ENCODE measurements at places on chromosomes 3 and 15.

DNA sequence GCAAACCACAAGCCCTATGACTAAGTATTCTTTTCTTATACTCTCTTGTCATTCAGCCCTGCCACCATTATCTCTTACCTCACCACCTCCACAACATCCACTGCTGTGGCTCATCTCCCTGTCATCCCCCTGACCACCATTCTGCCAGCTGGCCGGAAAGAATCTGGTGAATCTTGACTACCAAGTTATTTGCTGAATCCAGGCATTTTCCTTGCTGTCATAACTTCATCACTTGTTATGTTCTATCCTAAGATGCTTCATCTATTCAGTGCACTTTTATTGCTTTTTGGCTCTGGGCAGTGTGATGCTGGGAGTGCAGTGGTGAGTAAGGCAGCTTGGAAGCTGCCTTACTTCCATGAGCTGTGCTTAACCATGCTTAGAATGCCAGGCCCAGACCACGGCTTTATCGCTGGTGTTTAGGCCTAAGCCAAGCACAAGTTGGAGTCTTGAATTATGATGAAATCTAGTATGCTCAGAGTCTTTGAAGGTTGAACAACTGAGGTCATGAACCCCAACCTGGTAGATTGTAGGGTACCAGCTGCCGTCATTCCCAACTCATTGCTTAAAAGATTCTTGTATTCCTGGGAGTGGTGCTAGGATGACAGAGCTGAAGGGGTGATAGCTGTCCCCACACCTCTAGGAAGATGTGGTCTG, 27.0 kb upstream of the APH1B start:
- no peak for DNase-seq

DNA sequence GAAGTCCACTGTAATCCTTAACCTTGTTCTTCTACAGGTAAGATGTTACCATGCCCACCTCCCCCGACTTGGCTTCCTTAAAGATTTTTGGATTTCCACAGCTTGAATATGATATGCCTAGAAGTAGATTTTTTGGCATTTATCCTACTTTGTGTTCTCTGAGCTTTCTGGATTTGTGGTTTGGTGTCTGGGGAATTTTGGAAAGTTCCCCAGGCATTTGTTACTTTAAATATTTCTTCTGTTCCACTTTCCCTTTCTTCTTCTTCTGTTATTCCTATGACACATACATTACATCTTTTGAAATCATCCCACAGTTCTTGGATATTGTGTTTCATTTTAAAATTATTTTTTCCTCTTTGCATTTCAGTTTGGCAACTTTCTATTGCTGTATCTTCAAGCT, 122.1 kb upstream of the TMEM108 start:
- DNase-seq: no peak

GRCh38 chr15:90419738-90420406, 31.8 kb downstream of the IQGAP1 start:
- DNase-seq: no peak

- peak; percentile 31 for DNase-seq
These were observed 27.3 kb upstream of the NMB start for GRCh38 chr15:84685304-84685703.

- DNase-seq: no peak
These were observed 5.5 kb downstream of the MYO5A start for GRCh38 chr15:52523192-52523591.

- no peak for DNase-seq
These were observed 402.1 kb downstream of the PDCD6IP start for GRCh38 chr3:34200576-34200975.

DNA sequence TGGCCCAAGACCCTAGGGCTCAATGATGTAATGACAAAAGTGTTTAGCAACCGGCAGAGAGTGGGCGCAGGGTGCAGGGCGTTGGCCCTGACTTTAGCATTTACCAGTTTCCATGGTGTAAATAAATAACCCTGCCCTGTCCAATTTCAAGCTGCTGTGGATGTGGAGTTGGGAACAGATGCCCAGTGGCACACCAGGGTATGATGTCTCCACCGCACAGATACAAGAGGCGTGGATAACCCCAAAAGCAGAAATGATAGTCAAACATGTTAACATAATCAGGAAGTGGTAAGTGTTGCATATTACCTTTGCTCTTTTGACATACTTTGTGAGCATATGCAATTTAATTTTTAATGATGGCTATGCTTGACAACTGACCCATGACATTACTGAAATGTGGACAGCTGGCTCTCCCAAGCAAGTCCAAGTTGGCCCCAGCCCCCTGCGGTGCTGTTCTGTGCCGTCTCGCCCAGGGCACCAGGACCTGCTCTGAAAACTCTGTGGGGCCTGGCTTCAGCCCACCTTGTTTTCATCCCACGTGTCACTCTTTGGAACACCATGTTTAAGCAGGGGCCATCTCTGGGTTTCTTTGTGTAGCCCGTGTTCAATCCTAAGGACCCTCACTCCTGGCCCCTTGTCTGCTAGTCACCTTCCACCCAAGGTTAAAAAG, 10.8 kb upstream of the ANPEP start:
- DNase-seq: peak; percentile 52

DNA sequence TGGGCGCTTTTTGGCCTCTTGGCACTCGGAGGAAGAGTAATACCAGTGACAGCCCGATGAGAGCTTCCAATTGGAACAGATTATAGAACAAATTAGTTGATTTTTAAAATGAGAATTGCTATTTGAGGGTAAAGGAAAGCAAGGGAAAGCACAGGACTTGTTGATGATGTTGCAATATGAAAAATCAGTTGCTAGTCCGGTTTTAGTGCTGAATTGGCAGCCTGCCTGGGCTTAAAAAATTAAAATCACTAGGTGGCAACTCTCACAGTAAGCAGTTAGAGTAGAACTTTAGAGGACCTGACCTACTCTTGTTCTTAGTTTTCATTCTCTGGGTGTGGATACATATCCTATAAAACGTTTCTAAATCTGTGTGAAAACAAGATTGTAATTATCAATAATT, 2.1 kb upstream of the SCAANT1 start:
- DNase-seq: no peak

- DNase-seq: peak; percentile 70
These were observed 20.4 kb upstream of the PLXND1 start for GRCh38 chr3:129626744-129627349.

GRCh38 chr3:126955004-126955790, 27.7 kb upstream of the PLXNA1 start:
- DNase-seq: no peak

GRCh38 chr15:78225783-78226541, 8.4 kb downstream of the ACSBG1 start:
- DNase-seq: no peak

DNA sequence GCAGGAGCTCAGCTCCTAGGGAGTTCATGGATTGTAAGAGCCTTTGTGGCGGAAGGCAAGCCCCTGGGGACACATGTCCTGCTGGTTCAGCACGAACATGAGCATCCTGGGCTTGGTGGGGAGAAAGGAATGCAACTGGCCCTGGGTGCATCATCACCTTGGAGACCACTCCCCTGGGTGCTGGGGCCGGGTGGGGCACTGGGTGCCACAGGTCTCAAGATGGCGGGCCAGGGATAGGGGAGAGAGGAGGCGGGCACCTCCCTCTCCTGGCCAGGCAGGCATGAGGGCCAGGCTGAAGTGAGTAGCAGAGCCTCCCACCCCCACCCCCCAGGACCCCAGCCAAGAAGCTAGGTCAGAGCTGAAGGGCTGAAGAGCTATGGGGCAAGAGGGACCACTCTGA, 768 bp downstream of the PCBP4 start:
- DNase-seq: no peak

DNA sequence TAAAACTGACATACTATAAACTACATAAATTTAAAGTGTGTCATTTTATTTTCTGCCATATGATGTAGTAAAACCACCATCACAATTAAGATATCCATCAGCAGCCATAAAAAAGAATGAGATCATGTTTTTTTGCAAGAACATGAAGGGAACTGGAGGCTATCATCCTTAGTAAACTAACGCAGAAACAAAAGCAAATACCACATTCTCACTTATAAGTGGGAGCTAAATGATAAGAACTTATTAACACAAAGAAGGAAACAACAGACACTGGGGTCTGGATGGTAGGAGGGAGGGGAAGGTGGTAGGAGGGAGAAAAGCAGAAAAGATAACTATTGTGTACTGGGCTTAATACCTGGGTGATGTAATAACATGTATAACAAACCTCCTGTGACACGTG, 24.6 kb downstream of the CCDC14 start:
- no peak for DNase-seq

- DNase-seq: no peak
These were observed 19.4 kb upstream of the ADAMTS7 start for GRCh38 chr15:78830514-78831228.

- no peak for DNase-seq
These were observed 2.4 kb upstream of the EPHB1 start for GRCh38 chr3:134792700-134793099.

- no peak for DNase-seq
These were observed 44.0 kb upstream of the PCSK6 start for GRCh38 chr15:101533371-101534140.

DNA sequence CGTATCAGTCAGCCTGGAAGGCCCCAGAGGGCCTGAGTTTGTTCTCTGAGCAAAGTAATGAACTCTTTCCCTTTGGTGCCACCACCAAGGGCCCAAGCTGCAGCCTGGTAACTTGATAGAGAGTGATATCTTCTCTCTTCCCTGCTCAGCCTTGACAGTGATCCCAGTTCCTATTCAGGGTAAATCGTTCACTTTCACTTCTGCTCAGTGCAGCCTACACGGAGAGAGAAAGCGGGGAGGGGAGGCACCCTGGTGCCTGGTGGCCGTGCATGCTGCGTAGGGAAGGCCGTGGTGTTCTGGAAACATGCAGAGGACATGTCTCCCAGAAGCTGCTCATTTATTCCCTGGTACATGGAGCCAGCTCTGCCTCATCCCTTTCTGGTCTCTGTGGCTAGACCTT, 54.9 kb downstream of the KIF9 start:
- no peak for DNase-seq

- DNase-seq: peak; percentile 68
These were observed 37.7 kb upstream of the FGD5 start for GRCh38 chr3:14780927-14781507.

DNA sequence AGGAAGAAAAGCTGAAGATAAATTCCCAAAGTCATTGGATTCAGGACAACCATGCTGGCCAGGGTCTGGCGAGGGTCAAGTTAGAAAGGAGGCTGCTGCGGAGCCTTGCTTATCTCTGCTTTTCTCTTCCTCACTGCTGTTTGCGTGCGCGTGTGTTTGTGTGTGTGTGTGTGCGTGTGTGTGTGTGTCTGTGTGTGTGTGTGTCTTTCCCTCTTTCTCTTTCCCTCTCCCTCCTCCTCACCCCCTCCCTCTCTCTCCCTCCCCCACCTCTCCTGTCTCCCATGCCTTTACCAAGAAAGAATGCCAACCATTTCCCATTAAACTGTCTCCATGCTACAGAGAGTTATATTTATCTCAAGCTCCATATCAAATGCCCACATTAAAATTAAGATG, at the start of gene COLQ:
COLQ (minus strand) TSS at position 134 of the 393 bp plus-strand sequence; CDS start at position 53, 81 bp downstream.
- no peak for DNase-seq

DNA sequence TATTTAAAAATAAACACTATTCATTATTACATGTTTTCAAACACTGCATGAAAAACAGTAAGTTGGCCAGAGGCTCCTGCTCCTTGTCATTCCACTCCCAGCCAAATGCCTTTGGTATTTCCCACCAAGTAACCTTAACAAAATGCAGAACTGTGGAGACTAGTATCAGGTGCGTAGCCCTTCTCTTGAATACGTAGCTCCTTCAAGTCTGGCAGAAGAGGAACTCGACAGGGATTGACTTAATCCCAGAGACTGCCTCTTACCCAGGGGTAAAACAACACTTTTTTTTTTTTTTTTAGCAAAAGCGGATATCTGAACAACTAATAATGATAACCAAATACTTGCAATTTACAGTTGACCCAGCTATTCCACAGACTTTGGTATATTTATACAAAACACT, 738 bp downstream of the COMMD2 start:
- peak; percentile 17 for DNase-seq

- no peak for DNase-seq
These were observed 169.7 kb downstream of the TJP1 start for GRCh38 chr15:29652595-29652994.

GRCh38 chr3:99128235-99128634, 226.7 kb upstream of the DCBLD2 start:
- DNase-seq: no peak

DNA sequence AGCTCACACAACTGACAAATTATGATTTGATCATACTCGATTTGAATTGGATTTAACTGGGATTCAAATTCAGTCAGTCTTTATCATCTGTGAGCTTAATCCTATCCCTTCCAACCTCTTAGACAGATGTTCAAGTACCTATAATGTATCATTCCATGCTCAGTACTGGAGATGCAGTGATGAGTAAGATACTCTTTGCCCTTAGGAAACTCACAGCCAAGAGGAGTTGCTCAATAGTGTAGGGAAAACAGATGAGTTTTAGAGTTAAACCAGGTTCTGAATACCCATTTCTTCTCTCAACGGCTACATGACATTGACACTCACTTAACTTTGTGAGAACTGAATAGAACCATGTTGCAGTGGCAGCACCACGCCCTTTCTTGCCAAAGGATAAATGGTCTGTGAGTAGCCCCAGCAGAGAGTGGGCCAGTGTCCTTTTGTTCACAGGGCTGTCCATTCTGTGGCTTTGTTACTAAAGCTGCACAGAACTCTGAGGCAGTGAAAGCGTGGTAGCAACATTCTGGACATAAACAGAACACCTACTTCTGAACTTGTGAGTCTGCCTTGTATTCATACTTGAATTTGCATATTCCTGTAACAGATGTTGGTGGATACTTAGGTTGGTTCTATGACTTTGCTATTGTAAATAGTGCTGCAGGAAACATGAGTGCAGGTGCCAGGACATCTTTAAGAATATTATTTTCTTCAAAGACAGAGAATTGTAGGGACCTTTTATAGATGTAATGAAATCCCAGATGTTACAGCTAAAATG, 91.6 kb downstream of the RASA2 start:
- no peak for DNase-seq

- DNase-seq: no peak
These were observed 6.6 kb upstream of the CD47 start for GRCh38 chr3:108097322-108098002.

Data from KBM-7 (cell line).